Keratinocyte (primary cell): ENCODE measurements at places on chromosomes 2 and 18. TPM values are rescaled to one million over a fixed set of nuclear protein-coding genes. Genes with fewer than 3 reads are reported as not detected.
A peak's percentile ranks its signal among the peaks of the same experiment; 100 is the strongest.

DNA sequence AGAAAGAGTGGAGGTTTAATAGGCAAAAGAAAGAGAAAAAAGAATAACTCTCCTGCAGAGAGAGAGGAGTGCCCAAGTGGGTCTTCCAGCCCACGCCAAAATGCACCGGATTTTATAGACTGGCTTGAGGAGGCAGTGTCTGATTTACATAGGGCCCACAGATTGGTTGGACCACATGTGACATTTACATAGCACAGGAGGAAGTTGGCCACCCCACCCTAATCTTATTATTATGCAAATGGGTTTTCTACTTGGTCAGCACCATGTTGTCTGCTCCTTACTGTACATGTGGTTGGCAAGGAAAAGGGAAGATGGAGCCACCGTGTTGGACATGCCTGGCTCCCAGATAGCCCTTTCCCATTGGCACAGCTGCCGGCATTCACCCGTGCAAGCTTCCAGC lies 56.8 kb downstream of the SP110 start:
- DNase-seq = no peak

DNA sequence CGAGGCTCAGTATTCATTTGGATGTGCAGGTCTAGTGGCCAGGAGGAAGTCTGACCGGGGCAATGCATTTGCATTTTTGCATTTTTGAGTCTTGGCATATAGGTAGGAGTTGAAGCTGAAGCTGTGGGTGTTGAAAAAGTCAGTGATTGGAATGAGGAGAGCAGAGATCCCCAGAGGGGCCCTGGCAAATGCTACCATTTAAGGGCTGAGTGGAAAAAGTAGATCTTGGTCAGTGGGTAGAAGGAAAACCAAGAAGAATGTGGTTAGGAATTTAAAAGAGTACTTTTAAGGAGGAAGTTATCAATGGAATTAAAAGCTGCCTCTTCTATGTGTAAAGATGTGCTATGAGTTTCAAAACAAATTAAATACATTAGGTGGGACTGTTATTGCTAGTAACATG lies 143.0 kb downstream of the ZEB2 start:
- DNase-seq = no peak

ATG16L1 gene
- 33.1 to 38.5 TPM (median 34.1 TPM) in 3 replicates for polyA plus RNA-seq

GRCh38 chr2:10564876-10565445 lies 116.8 kb upstream of the ODC1 start:
- DNase-seq = no peak

DNA sequence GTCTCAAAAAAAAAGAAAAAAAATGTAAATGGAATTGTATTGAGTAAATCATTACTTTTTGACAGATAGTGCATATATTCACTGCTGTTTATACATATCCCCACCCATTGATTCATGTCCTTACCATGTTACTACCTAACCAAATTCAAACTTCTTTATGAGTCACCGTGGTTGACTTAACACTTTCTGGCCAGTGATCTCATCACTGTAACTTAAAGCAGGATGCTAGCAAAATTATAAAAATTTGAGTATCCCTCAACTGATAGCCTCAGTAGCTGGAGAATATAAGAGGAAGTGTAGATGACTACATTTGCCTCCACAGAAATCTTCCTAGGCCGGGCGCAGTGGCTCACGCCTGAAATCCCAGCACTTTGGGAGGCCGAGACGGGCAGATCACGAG lies 13.4 kb downstream of the CNOT9 start:
- peak; percentile 26 for DNase-seq

GRCh38 chr2:43387092-43388062 lies 161.0 kb upstream of the ZFP36L2 start:
- no peak for DNase-seq

DNA sequence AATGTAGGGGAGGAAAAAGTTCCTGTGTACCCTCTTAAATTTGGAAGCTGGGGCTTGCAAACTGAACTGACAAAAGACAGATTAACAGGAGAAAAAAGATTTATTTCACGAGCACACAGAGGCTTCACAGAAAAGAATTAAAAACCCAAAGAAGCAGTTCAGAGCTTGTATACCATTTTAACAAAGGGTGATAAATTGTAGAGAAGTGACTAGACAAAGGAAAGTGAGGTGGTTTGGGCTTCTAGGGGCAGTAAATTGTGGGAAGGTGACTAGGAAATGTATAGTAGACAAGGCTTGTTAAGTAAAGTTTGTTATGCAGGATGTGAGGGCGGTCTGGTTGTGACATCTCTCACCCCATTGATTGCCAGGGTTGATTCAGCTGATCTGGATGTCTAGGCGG lies 53.5 kb upstream of the ZDBF2 start:
- no peak for DNase-seq

TTC32 gene
- polyA plus RNA-seq = 3.7 to 7.6 TPM (median 4.8 TPM) in 3 replicates

DNA sequence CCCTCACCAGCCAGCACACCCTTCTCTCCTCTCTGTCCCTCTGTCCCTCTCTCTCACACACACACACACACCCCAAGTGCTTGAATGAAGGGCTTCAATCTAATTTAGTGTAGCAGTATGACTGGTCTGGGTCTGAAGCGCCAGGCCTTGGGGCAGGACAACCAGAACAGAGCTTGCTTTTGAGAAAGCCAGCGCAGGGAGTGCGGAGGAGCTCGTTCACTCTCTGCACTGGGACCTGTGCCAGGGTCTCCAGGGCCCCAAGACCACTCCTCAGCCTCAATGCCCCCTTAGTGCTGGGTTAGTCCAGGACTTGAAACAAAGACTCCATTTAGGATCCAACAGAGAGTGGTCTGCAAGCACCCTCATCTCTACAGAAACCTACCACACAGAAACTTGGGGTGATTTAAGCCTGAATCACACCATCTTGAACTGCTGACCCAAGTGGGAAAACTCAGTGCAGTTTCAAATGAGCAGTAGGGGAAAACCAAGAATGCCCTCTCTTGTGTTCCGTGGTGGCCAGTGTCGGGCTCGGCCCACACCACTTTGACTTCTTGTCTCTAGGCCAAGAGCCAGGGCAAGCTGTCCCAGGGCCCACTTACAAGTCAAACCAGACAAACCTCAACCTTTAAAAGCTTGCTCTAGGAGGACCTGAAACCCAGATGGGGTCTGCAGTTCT lies 66.6 kb upstream of the WIPF1 start:
- no peak for DNase-seq

- DNase-seq = no peak
Observed at GRCh38 chr2:26471289-26471688, 6.6 kb downstream of the OTOF start.

MAB21L4 gene
- polyA plus RNA-seq = 0.37 to 1.1 TPM (median 0.80 TPM) in 3 replicates

GRCh38 chr18:24189007-24189528 lies 50.2 kb downstream of the CABYR start:
- DNase-seq = no peak

GRCh38 chr2:136384531-136385303 lies 266.8 kb upstream of the CXCR4 start:
- DNase-seq = no peak

SLC23A3 gene
- 0.48 to 2.4 TPM (median 1.4 TPM) in 3 replicates for polyA plus RNA-seq

GRCh38 chr2:136067897-136068580 lies 49.9 kb downstream of the CXCR4 start:
- DNase-seq = no peak

DNA sequence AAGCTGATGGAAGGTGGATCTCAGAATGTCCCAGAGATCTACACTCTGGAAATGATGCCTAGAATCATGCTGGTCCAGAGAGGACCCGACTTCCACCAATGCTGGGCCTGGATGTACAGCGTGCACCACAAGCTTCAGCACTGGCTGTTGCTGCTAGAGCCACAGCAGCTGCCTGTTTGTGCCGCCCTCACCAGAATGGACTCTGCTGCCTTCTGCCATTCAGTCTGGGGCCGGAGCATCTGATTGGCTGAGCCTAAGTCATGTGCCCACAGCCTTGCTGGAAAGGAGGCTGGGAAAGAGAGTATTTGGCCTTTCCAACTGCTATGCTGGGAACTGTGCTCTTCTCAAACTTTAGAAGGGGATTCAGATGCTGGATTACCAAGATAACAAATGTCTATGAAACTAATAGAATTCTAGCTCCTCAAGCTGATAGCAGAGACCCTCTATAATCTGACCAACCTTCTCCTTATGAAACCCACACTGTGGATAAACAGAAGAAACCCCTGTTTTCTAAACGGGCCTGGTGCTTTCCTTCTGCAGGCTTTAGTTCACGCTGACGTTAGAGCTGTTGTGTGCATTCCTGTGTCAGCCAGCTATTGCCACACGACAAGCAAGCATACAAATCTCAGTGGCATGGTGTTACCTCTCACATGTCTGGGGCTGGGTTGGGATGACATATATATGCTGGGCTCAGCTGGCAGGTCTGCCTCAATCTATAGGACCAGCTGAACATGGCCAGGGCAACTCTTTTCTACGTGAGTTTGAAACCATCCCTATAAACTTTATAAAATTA lies 4.1 kb upstream of the LOXHD1 start:
- no peak for DNase-seq

DSG4 gene
- polyA plus RNA-seq = 0.18 to 0.50 TPM (median 0.19 TPM) in 3 replicates

DNA sequence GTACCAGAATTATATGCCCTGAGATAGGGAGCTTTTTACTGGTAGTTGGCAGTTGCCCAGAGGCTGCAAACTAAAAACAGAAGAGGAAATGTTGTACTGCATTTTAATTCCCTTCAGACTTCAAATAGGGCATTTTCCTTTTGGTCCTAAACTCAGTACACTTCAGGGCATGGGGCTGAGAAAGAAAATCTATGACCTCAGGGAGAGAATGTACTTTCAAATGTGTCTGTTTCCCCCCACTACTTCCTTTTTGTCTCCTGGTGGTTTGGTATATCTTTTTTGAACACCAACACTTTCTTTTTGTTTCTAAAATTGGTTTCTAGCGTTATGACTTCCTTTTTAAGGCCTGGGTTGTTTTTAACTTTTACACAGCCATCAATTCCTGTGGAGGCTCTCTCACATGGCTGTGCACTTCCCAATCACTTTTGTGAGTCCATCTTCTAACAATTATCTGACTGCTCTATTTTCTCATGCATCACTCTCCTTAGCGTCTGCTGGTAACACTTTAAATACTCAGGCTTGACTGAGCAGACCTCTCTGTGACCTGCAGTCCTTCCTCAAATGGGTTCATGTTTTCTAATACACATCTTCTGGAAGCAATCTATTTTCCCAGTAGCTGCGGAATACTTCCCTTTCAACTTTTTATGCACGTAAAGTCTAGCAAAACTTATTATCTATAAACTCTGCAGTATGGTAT lies 596.0 kb downstream of the LRP1B start:
- DNase-seq = no peak

- DNase-seq = no peak
Observed at GRCh38 chr2:888211-888801, 62.3 kb upstream of the SNTG2 start.

DNA sequence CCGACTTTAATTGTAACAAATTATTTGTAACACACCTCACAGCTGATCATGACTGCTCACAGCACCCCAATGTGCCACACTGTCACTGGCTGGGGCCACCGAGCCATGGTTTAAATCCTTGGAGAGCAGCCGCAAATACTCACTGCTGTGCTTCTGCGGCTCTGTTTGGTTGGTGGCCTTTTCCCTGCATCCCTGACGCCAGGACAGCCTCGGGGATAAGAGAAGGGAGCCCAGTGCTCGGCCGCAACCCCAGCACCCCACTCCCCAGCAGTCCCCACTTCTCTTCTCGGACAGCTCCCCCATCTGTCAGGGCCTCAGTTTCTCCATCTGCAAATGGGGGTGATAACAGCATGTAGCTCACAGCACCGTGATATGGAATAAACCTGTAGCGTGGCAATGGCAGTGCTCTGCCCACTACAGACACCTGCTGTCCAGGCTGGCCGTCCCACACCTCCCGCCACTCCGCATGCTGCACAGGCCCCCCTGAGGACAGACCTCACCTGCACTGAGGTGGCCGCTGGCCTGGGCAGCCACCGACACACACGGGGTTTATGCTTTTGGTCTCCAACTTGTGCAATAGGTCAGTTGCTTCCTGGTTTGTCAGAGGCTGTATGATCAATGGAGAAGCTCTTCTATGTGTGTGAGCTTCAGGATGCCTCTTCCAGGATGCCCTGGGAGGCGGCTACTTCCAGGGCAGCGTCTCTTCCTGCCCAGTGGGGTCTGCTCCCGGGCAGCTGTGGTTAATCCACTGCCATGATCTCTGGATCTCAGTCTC lies 87.1 kb downstream of the NDUFA10 start:
- DNase-seq = no peak

DNA sequence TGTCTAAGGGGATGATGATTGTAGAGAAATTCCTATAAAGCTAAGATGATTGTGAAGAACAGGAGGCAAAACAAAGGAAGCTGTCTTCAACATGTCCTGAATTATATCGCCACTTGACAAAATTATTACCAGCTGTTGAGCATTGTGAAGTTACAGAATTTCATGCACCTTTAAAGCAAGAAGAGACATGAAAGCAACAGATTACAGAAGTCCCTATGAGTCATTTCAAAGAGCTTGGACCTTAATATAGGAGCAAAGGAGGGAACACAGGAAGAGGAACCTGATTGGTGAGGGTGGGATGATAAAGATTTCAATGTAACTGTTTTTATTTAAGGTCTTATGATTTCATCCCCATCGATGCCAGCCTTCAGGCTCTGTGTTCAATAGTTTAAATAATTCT lies 526.9 kb upstream of the HNMT start:
- no peak for DNase-seq

DNA sequence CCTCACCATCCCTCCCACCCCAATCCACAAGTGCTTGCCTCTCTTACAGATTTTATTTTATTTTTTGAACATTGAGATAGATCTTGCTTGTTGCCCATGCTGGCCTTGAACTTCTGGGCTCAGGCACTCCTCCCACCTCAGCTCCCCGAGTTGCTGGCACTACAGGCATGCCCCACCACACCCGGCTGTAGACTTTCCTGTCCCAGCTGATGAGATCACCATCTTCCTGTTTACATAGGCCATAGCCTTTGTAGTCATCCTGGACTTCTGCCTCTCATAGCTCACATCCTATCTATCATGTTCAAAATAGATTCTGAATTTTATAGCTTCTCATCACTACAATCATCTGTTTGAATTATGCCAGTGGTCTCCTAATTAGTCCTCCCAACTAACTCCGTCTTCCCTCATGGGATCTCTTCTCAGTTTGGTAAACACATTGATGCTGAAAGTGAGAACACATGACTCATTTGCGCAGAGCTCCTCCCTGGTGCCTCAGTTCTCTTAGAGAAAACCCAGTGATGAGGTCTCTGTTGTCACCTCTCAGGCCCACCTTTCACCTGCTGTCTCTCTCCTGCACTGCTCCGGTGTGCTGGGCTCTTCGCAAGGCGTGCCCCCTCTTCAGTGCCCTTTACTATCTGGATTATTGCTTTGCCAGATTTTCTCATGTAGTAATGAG lies 243.0 kb downstream of the ZNF407 start:
- DNase-seq = no peak

- no peak for DNase-seq
Observed at GRCh38 chr2:15734674-15735483, 143.2 kb downstream of the DDX1 start.
